ENCODE measurements at places on chromosomes 1 and 21. TPM values are rescaled to one million over a fixed set of nuclear protein-coding genes. Genes with fewer than 3 reads are reported as not detected.

- DNase-seq: no peak
- H3K27ac ChIP-seq: no peak overlapping the region
- H3K4me1 ChIP-seq: no peaks in the 10 kb centered on the region
- H3K4me3 ChIP-seq: no peak overlapping the region
- H3K27me3 ChIP-seq: no peaks in the 10 kb centered on the region
These were observed 32.7 kb downstream of the TM2D1 start for GRCh38 chr1:61692155-61692800.

DNA sequence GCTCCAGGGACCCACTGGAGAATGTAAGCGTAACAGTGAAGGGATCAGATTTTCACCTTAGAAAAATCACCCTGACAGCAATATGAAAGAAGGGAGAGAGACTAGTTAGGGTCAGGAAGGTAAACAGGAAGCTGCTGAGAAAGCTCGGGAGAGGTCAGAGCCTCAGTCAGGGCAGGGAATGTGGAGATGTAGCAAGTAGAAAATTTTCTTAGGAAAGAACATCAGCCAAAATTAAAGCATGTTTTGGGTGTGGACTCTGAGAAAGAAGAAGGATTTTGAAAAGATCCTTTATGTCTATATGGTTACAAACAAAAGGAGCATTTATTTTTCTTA is 16.7 kb upstream of the ERICH3 start:
- H3K4me1 ChIP-seq: no peaks in the 10 kb centered on the region
- no peak overlapping the region for H3K4me3 ChIP-seq
- no peak overlapping the region for H3K27ac ChIP-seq
- no peak for DNase-seq
- H3K27me3 ChIP-seq: no peaks in the 10 kb centered on the region
- H3K36me3 ChIP-seq: no peaks in the 10 kb centered on the region

DNA sequence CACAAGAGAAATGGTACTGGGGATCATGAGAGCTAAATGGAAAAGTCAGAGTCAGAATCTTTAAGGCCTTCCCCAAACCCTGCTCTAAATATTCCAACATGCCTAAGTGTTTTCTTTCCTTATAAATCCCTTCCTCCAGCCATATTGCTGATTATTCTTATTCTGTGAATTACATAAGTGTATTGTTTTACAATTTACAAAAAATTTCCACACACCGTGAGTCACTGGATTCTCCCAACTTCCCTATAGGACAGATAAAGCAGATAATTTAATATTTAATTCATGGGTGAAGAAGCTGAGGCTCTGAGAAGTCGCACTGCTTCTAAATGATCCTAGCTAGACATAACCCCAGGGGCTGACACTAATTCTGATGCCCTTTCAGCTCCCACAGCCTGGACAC is 243.3 kb upstream of the JUN start:
- peaks cover 33% of the 10 kb centered on the region for H3K4me1 ChIP-seq
- DNase-seq: no peak

GRCh38 chr1:117275055-117275454 is 64.3 kb upstream of the VTCN1 start:
- no peak overlapping the region for H3K27ac ChIP-seq
- no peak for DNase-seq
- H3K4me1 ChIP-seq: no peaks in the 10 kb centered on the region

- no peak overlapping the region for H3K27ac ChIP-seq
- no peaks in the 10 kb centered on the region for H3K4me1 ChIP-seq
These were observed 207.4 kb upstream of the NRIP1 start for GRCh38 chr21:15272171-15272570.

The CHODL gene
- polyA plus RNA-seq: 1.2 TPM
